ENCODE measurements at places on chromosomes 11 and 22. TPM values are rescaled to one million over a fixed set of nuclear protein-coding genes. Genes with fewer than 3 reads are reported as not detected.

- no peak for DNase-seq
These were observed 4.2 kb upstream of the SCARF2 start for GRCh38 chr22:20441631-20442484.

DNA sequence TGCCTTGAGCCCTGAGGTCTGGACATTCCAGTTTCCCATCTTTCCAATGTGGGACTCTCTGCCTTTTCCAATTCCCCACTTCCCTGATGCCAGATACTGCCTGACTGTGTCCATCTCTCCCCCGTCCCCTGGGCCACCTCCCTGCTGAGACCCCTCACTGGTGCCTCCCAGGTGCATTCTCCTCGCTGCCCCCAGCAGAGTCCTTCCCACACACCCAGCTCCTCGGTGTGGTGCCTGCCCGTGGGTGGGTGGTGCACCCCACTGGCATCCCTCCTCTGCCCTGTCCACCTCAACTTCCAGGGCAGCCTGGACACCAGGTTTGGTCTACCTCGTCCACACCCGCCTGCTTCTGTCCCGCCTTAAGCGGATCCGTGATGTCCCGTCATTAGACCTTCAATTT is 4.9 kb upstream of the MRGPRF start:
- no peak for DNase-seq

TMEM191C gene
- total RNA-seq = 4.7 TPM

GRCh38 chr22:37983860-37984791 is at the start of gene SOX10:
SOX10 (minus strand) TSS chr22:37984555; CDS start chr22:37983784, 771 bp downstream.
- no peak for DNase-seq

GRCh38 chr11:27213232-27213660 is 149.8 kb downstream of the CCDC34 start:
- DNase-seq = peak; percentile 85

GRCh38 chr22:17266251-17266971 is 47.2 kb upstream of the ADA2 start:
- DNase-seq = peak; percentile 66

ROBO4 gene
- total RNA-seq = 51.7 TPM

DNA sequence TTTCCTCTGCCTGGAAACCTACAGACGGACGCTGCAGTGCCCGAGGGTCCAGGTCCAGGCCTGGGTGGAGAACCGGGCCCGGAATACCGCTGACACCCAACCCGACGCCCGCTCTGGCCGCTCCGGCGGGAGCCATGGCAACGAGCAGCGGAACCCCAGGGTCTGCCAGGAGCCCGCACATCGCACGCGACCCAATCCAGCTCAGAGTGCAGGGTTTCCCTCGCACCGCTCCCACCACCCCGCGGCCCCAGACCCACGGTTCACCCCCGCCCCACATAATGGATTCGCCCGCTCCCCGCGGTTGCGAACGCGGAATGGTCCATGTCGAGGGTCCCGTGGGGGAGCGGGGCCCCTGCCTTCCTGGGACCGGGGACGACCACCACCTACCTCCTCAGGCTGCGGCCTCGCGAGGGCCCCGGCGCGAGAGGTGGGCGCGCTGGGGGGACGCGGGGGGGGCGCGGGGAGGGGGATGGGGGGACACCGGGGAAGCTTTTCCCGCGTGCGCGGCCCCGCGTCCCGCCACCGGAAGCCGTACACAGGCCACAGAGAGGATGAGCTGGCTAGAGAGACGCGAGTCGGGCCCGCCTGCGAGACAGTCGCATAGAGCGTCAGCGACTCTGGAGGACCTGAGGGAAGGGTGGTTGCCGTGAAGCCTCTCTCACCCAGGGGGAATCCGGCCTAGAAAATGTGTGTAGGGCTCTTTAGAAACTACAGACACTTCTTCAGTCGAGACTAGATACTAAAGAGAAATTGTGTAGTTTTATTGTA is at the start of gene SSRP1:
Gene SSRP1, minus strand, starts transcription at position 550 of the 768 bp plus-strand sequence. CDS start 771 bp downstream, outside the sequence.
- DNase-seq = peak; percentile 94

CD82 gene
- total RNA-seq = 237 TPM

TMEM138 gene
- total RNA-seq = 24.6 TPM

PIWIL4 gene
- total RNA-seq = 1.8 TPM

ADM2 gene
- 5.7 TPM for total RNA-seq

DNA sequence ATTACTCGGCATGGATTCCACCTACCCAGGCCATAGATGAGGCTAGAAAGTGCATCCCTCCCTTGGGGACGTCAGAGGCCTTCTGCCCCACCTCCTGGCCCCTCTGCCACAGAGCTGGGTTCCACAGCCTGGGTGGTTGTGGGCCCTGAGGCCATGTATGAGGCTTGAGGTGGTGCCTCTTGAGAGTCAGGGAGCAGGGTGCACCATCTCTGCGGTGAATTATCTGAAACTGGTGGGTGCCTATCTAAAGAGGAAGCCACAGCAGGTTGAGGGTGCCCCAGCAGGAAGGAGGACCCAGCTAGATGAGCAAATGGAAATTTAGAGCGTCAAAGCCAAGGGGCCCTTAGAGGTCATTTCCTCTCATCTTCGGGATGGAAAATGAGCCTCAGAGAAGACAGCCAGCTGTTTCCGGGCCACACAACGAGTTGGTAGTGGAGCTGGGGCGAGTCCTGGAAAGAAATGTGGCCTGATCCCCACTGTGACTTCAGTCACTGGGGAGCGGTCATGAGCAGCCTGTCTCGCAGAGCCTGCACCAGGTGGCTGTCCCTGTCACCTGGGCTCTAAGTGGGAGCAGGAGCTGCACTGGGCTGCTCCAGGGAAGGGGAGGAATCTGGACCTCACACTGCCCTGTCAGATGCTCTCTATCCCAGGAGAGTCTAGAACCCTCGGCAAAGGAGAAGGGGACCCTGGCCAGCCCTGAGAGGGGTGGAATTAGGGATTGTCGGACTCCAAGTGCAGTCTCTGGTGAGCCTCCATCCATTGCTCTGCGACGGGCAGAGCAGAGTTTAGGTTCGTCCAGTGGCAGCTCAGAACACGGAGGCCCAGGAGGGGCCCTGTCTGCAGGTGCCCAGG is 7.3 kb downstream of the ADORA2A start:
- DNase-seq = peak; percentile 95

DNA sequence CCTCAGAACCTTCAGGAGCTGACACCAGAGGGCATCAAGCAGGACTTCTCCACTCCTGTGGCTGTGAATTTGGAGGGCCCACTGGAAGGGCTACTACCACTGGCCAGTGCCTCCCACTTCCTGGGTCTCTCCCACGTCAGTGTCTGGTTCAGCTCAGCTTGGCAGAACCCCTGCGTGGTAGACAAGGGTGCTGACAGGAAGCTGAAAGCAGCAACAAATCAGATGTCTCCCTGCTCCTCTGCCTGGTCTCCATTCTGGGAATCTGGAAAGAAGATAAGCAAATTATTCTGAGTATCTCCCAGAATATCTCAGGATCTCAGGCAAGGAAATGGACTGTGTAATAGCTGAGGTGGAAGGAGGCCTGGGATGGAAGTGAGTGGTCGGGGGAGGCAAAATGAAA is 61.5 kb downstream of the TMPRSS5 start:
- DNase-seq = no peak

DNA sequence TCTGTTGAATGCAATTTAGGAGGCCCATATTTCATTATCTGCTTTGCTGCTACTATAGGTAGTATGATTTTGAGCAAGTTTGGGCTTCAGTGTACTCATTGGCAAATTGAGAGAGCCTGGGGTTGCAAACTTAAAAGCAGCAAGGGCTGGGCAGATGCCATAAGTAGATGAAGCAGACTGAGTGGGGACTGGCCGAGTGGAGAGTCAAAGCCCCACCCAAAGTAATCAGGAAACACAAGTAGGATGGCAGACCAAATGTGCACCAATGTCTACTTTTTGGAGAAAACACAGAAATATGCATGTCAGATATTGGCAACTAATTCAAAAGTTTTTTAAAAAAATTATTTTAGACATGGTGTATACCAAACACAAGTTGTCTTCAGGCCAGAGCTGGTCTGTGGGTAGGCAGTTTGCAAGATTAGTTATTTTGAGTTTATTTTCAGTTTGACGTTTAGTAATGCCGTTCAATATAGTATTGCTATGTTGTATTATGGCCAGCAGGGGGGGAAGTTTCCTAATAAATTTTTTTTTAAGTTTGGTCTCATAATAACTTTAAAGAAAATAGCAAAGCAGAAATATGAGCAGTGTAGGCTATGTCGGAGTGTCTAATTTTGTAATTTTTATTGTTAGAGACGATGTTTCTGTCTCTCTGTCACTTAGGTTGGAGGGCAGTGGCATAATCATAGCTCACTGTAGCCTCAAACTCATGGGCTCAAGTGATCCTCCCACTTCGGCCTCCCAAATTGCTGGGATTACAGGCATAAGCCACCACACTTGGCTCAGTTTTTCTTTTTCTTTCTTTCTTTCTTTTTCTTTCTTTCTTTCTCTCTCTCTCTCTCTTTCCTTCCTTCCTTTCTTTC is 105.1 kb downstream of the HIPK3 start:
- DNase-seq = peak; percentile 81

IL18 gene
- 23.7 TPM for total RNA-seq

SCGB2A2 gene
- total RNA-seq = not detected

GRCh38 chr11:76802621-76803020 is 19.5 kb downstream of the TSKU start:
- no peak for DNase-seq

DNA sequence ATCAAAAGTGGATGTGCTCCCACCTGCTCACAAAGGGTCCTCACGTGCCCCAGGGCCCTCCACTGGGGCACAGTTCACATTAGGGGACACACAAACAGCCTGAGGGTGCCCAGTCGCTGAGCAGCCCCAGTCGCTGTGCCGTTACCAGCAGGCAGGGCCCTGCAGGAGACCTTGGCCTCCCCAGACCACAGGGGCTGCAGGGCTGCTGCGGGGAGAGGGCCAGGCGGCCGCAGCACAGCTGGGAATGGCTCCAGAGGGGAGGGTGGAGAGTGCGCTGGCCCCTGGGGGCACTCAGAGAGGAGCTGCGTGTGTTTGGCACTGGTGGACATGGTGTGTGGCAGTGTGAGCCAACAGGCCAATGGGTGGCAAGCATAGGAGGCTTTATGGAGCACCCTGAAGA is 20.3 kb upstream of the PACSIN2 start:
- no peak for DNase-seq

DNA sequence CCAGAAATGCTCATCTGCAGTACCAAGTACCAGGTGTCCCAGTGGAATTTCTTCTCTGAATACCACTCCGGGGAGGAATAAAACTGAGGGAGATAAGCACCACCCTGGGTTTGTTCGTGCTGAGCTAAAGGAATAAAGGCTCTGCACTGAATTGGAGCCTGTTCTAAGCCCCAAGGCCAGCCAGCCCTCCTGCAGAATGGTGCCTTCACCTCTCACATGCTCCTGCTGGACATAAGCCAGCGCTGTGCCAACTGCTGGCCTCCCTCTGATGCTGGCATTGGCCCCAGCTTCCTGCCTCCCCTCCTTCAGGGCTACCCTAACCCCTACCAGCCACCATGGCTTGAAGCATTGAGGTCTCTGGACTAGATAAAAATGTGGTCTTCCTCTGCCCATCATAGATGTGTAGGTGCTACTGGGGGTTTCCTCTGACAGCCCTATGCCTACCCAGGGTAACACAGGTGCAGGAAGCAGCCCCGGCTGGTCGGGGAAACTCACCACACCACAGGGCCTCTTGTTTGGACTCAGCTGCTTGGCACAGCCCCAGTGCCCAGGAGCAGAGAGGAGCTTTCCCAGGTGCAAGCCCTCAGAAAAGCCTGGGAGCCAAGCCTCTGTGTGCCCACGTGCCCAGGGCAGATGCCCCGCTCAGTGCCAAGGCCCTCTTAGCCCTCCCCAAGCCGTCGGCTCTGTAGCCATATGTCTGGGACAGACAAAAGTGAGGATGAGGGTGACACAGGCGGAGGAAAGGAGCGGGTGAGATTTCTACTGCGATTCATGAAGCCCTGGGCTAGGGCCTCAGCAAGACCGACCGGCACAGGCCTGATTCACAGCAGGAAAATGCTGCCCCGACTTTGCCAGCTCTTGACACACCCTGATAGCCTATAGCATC is 34.1 kb upstream of the JAM3 start:
- no peak for DNase-seq

DNA sequence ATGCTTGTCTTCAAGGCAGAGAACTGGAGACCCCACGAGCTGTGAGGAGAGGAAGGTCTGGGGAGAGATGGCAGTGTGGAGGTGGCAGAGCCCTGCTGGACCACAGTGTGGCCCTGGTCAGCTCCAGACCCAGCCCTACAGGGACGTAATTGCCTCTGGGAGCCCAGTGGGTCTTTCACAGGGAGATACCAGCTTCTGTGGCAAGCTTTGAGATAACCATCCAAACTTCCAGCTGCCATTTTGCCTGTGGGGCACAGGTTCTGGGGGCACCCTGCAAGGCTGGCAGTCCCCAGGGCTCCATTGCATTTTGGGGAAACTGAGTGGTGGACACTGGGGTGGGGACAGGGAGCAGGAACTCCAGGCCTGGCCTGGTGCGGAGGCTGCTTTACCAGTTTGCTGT is 10.2 kb upstream of the MPPED1 start:
- no peak for DNase-seq

DNA sequence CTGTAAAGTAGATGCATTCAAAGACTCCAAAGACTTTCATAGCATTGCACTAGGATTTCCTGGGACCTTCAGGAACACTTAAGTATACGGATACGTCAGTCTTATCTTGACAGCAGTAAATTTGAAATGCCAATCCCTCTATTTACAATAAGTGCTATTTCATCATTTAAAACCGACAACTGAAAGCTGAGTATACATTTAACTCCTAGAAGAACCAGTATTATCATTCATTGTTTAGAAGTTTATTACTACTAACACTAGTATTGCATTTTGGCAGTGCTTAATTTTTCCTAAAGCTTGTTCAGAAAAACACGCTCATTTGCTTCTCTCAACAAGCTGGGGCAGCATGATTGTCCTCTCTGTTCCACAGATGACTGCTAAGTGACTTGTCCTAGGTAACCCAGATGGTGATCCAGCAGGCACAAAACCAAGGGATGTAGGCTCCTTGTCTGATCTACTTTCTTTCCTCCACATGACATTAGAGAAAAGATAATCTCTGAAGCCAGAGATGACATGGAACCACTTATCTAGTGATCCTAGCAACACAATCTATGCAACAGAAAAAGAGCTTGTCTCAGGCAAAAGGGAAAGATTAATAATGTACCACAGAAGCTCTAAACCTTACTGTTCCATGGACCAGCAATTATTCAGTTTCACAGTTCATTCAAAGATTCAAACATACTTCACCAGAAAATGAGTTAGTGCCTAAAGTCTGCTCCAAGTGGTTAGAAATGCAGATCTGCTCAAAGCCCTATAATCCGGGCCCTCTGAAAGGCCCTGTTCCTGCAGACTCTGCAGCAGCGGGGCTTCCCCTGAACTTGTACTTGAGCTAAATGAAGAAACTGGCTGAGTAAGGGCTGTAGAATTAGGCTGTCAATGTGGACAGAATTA is 5.2 kb downstream of the MAML2 start:
- DNase-seq = peak; percentile 78

NRXN2 gene
- 6.6 TPM for total RNA-seq

- DNase-seq = no peak
These were observed 87.9 kb downstream of the NCAM1 start for GRCh38 chr11:113048820-113049768.

VPREB3 gene
- total RNA-seq = not detected

CD248 gene
- 25.9 TPM for total RNA-seq

Data from lung (tissue), 17 donors.